Pancreas (tissue), 10 donors: ENCODE measurements at places on chromosomes 16 and 17.
A peak's percentile ranks its signal among the peaks of the same experiment; 100 is the strongest.

DNA sequence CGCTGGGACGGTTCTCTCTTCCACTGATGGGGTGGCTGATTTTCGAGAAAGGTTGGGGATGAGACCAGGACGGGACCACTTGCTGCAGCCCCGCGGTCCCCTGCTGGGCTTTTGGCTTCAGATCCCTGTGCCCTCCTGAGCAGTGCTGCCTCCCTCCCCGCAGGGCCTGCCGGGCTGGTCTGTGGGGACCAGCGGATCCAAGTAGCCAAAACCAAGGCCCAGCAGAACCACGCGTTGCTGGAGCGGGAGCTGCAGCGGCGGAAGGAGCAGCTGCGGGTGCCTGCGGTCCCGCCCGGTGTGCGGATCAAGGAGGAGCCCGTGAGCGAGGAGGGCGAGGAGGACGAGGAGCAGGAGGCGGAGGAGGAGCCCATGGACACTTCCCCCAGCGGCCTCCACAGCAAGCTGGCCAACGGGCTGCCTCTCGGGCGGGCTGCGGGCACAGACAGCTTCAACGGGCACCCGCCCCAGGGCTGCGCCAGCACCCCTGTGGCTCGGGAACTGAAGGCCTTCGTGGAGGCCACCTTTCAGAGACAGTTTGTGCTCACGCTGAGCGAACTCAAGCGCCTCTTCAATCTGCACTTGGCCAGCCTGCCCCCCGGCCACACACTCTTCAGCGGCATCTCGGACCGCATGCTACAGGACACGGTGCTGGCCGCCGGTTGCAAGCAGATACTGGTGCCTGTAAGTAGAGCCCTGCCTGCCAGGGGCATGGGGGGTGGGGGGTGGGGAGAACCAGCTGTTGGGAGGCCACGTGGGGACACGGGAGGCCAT lies 28.6 kb downstream of the POLR3E start:
- peaks cover 35% of the 10 kb centered on the region for H3K36me3 ChIP-seq
- H3K4me1 ChIP-seq, result no peaks in the 10 kb centered on the region
- no peak overlapping the region for H3K27ac ChIP-seq

GRCh38 chr16:46757339-46758050 lies 9.4 kb upstream of the MYLK3 start:
- H3K27me3 ChIP-seq, result no peaks in the 10 kb centered on the region
- no peaks in the 10 kb centered on the region for H3K4me1 ChIP-seq
- DNase-seq, result no peak
- H3K4me3 ChIP-seq, result no peak overlapping the region
- H3K27ac ChIP-seq, result no peak overlapping the region

DNA sequence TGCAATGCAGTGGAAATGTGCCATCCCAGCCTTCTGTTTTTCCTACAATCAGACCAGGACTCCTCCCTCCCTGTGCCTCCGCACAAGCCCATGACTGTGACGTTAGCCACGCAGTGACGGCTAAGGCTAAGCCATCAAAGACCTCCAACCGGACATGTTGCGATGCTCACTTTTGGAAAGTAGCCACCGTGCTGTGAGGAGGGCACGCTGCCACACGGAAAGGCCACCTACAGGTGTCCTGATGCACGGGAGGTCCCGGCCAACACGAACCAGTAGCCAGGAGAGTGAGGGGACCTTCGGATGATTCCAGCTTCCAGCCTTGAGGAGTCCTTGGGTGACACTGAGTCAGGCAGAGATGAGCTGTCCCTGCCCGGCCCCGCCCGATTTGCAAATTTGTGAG lies 53.9 kb downstream of the FOXL1 start:
- no peak overlapping the region for H3K27ac ChIP-seq
- H3K27me3 ChIP-seq, result no peaks in the 10 kb centered on the region

DNA sequence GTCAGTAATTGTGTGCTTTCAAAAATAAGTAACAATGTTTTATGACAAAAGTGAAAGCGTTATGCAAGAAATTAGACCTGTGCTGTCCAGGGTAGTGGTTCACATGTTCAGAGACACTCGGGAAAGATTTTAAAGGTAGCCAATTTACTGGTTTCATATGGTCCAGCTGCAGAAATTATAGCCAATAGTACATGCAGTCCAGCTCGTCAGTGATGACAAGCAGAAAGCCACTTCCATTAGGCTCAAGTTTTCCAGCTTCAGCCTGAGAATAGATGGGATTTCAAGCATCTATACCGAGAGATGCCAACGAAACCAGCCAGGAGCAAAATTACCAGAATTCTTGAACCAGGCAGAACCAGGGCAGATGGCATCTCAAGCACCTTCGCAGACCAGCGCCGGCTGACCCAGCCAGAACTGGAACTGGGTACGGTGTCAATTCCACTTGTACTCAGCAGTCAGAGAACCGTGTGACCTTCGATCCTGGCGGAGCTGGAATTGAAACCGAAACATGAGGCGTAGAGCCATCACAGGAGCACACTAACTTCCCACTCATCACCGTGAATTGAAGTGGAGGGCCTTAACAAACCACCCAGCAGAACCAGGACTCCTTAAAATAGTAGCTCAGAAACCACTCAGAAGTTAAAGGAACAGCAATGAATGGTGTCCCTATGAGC lies 207.9 kb upstream of the HSBP1 start:
- no peak for DNase-seq
- no peaks in the 10 kb centered on the region for H3K4me1 ChIP-seq
- no peak overlapping the region for H3K27ac ChIP-seq

DNA sequence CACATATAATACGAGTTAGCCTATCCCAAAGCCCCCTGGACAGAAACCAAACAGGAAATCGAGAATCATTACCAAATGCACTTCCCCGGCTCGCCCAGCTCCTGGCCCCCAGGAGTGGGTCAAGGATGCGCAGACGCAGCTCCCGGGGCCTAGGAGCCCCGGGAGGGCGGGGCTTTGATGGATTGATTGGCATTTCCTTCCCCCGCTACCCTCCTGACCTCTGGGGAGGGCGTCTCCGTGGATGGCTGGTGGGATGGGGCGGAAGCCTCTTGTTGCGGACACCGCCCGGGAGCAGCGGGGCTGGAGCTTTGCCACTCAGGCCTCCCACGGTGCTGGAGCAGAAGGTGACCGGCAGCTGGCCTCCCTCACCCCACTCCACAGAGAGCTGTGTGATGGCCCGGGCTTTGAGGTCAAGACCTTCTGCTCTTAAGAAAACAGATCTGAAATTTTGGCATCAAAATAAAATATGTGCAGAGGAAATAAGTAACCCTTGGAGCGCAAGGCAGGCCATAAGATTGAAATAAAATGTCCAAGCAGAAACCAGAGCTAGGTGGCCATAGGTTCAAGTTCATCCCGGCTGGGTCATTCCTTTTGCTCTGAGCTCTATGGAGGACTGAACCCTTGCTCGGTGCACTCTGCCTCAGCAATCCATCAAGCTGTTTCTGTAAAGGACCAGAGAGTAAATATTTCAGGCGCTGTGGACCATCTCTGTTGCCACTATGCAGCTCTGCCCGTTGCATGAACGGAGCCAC lies 262.3 kb downstream of the SOX9 start:
- no peaks in the 10 kb centered on the region for H3K27me3 ChIP-seq
- no peak for DNase-seq
- no peaks in the 10 kb centered on the region for H3K4me1 ChIP-seq

GRCh38 chr17:56489980-56490379 lies 103.5 kb upstream of the NOG start:
- H3K4me3 ChIP-seq, result no peak overlapping the region
- H3K4me1 ChIP-seq, result no peaks in the 10 kb centered on the region
- no peak overlapping the region for H3K27ac ChIP-seq
- no peaks in the 10 kb centered on the region for H3K27me3 ChIP-seq
- no peak for DNase-seq
- no peaks in the 10 kb centered on the region for H3K36me3 ChIP-seq

GRCh38 chr17:83155128-83156121 lies 76.0 kb downstream of the METRNL start:
- no peak overlapping the region for H3K27ac ChIP-seq
- no peaks in the 10 kb centered on the region for H3K36me3 ChIP-seq
- no peaks in the 10 kb centered on the region for H3K4me1 ChIP-seq
- H3K27me3 ChIP-seq, result no peaks in the 10 kb centered on the region
- DNase-seq, result no peak

DNA sequence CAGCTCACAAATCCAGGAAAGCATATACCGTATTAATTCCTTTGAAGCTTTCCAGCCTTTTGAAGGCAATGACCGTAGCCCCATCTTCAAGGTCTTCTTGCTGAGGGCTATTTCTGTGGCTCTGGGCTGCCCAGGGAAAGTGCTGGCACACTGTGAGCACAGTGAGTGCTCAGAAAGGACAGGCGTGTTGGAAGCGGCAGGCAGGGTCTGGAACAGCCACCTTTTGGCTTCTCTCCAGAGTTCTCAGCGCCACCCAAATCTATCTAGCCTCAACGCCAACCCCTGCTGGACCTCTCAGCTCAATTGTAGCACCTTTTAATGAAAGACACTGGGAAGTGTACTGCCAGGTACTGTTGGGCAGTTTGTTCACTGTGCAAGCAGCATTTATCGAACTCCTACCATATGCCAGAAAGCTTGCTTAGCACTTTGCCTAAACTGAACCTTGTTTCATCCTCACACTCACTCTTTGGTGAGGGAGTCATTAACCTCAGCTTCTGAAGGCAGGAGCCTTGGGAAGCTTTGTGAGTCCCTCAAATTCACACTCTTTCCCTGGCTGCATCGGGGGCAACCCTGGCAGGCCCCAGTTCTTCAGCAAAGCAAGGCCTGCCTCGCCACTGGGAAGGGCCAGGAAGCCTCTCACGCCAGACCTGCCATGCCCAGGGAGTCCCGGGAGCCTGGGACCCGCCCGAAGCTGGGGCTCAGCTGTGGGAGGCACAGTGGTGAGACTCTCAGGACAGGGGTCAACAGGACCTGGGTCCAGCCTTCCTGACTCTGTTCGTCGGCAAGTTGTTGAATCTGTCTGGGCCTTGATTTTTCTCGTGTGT lies 13.5 kb upstream of the CIBAR2 start:
- no peaks in the 10 kb centered on the region for H3K4me1 ChIP-seq
- H3K36me3 ChIP-seq, result no peaks in the 10 kb centered on the region
- no peak for DNase-seq
- H3K27me3 ChIP-seq, result no peaks in the 10 kb centered on the region
- no peak overlapping the region for H3K4me3 ChIP-seq
- H3K27ac ChIP-seq, result no peak overlapping the region

DNA sequence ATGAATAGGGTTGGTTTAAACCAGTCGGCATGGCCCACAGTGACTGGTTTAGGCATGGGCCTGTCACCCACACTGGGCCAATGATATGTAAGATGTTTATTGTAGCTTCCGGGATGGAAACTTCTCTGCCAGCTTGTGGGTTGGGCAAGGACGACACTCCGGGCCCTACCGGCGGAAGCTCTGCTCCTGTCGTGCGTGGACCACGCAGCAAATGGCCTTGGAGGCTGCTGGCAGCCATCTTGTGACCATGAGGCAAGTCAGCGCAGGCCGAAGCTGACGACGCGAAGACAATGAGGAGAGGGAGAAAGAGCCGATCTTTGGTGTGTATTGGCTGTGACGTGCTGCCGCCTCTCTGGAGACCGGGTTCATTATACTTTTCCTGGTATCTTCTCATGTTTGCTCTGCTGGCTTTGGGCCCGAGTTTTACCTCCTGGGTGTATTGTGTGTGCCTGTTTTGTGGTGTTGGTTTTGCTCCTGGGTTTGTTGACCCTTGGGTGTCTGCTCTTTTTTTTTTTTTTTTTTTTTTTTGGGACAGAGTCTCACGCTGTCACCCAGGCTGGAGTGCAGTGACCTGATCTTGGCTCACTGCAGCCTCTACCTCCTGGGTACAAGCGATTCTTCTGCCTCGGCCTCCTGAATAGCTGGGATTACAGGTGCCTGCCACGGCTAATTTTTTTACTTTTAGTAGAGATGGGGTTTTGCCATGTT lies 15.4 kb downstream of the SLC25A10 start:
- no peaks in the 10 kb centered on the region for H3K27me3 ChIP-seq
- peak; percentile 71 for DNase-seq
- H3K4me1 ChIP-seq, result peaks cover 24% of the 10 kb centered on the region
- no peaks in the 10 kb centered on the region for H3K36me3 ChIP-seq
- H3K27ac ChIP-seq, result peak overlapping the region; percentile 35
- H3K4me3 ChIP-seq, result no peak overlapping the region

DNA sequence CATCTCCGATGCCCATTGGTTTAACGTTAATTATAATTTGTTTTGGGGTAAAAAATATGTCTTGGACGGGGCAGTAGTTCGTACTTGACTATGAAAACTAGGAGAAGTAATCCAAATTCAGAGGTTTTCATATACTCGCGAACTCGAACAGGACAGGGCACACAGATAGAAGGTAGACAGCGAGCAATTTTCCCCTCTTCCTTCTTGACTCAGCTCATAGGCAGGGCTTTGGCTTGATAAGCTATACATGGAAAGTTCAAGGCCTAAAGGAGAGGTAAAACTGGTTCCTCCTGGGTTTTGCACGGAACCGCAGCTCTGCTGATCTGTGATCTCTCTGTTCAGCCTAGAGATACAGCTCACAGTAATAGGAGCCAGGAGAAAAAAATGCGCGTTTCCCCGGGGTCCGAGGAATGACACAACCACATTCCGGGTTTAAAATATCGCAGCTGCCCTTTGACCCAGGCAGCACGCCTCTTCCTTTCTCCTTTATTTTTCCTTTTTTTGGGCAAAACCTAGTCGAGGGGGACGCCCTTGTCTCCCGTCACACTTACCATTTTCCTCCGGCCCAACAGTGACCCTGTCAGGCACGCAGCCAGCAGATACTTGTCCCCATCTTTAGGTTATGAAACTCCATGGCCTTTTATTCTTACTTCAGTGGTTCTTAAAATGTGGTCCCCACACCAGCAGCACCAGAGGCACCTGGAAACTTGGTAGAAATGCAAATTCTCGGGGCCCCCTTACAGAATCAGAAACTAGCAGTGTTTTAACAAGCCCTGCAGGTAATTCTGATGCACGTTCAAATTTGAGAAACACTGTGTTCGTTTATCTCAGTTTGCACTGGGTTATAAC lies 1.7 kb upstream of the LASP1 start:
- peak; percentile 21 for DNase-seq
- H3K4me3 ChIP-seq, result no peak overlapping the region
- H3K4me1 ChIP-seq, result peaks cover 13% of the 10 kb centered on the region
- no peaks in the 10 kb centered on the region for H3K27me3 ChIP-seq
- H3K27ac ChIP-seq, result peak overlapping the region; percentile 91
- no peaks in the 10 kb centered on the region for H3K36me3 ChIP-seq

DNA sequence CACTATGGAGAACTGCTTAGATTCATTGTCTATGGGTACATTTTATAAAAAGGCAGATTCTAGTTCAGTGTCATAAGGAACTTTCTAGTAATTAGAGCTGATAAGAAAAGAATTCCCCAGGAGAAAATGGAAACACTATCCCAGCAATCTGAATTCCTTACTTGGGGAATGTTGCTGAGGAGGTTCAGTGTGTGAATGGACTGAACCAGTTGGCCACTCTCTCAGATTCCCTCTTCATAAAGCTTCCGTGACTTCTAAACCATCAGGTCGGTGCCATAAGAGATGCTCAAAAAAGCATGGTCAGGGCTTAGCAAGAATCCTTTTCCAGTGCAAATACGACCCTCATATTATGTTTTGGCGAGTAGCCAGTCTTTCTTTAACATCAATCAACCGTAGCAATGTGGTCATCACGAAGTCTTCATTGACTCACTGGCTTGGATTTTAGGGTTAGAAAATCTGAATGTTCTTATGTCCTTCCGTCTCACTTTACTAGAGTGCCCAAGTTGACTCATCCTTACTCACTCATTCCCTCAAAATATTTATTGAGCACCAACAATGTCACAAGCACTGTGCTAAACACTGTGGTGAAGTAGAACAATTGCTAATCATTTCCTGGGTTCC lies 102.7 kb upstream of the HLF start:
- no peak for DNase-seq
- no peaks in the 10 kb centered on the region for H3K27me3 ChIP-seq
- no peaks in the 10 kb centered on the region for H3K36me3 ChIP-seq
- no peak overlapping the region for H3K27ac ChIP-seq
- no peak overlapping the region for H3K4me3 ChIP-seq

- no peak overlapping the region for H3K4me3 ChIP-seq
- no peaks in the 10 kb centered on the region for H3K27me3 ChIP-seq
- no peak overlapping the region for H3K27ac ChIP-seq
- DNase-seq, result no peak
- H3K4me1 ChIP-seq, result peaks cover 11% of the 10 kb centered on the region
- H3K36me3 ChIP-seq, result no peaks in the 10 kb centered on the region
These were observed 14.9 kb upstream of the STAT3 start for GRCh38 chr17:42403150-42403549.
